ENCODE measurements at places on chromosomes 16 and 17.

DNA sequence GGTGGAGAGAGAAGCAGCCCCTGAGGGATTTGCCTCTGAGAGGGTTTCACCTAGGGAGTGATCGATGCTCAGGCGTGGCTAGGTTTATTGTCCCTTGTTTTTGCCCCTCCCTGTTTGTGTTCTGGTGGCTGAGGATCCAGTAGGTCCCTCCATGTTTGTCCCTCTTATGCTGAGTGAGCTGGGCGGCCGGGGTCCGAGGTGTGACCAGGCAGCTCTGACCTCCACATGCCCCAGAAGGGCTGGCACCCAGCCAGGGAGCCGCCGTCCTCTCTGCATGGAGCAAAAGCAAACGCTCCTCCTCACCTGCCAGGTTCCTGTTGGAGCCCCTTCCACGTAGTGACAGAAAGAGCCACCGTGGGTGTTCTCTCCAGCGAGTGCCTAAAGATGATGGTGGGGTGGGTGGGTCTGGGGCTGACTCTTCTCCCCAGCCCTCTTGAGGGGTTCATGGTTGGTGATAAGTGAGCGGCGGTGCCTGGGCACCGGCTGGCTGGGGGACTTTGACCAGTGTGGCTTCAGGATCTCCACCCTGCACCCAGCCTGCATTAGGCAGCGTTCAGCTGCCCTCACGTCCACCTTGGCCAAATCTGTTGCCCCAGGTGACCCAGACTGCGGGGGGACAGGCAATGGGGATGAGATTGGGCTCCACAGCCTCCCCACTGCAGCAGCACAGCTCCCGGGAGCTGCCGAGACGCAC lies 14.1 kb upstream of the NUDT16L1 start:
- no peak for DNase-seq

GRCh38 chr17:40447806-40448205 lies 4.6 kb downstream of the IGFBP4 start:
- peak; percentile 50 for DNase-seq

DNA sequence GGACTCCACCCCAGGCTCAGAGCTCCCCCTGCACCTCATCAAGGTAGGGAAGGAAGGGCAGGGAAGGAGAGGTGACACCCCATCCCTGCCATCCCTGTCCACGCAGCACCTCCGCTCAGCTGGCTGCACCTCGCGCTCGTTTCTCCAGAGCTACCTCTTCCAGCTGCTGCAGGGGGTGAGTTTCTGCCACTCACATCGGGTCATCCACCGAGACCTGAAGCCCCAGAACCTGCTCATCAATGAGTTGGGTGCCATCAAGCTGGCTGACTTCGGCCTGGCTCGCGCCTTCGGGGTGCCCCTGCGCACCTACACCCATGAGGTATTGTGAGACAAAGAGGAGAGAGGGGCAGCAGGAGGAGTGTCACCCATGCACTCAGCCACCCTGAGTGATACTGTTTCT lies 1.4 kb downstream of the CDK3 start:
- no peak for DNase-seq

DNA sequence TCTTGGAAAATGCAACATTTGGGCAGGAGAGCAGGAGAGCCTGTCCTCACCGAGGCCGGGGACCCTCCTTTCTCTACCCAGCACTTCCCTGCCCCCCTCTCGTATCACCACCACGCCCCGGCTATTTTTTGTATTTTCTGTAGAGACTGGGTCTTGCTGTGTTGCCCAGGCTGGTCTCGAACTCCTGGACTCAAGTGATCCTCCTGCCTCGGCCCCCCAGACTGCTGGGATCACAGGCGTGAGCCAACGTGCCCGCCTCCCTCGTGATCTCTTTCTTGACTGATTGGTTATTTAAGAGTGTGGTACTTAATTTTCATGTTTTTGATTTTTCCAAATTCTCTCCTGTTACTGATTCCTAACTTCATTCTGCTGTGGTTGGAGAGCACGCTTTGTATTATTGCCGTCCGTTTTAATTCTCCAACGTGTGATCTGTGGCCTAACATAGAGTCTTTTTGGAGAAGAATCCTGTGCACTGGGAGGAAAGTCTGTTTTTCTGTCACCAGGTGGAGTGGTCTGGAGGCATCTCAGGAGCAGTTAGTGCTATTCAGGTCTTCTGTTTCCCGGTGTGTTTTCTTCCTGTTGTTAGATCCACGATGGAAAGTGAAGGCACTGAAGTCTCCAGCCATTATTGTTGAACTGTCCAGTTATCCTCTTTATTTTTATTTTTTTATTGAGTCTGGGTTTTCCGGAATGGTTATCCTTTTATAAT lies 40.4 kb downstream of the ZNF778 start:
- DNase-seq: peak; percentile 22

GRCh38 chr17:8119581-8120519 lies 1.5 kb upstream of the ALOXE3 start:
- DNase-seq: peak; percentile 96

- DNase-seq: peak; percentile 83
Measured at GRCh38 chr17:31596382-31597323, 205.2 kb downstream of the RAB11FIP4 start.

DNA sequence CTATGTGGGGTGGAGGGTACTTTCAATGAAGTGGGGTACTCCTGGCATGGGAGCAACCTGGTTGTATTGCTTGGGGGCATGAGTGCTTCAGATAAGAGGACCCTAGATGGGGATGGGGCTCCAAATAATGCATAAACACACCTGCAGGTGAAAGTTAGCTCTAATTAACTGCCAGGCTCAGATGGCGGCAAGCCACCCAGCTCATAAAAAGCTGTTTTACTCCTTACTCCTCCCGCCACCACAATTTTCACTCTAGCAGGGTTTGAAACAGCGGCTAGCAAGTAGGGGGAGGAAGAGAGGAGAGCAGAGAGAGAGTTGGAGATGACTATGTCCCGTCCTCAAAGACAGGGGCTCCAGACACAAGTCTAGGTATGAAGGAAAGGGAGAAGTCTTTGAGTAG lies 117.7 kb upstream of the WSCD1 start:
- DNase-seq: no peak

- DNase-seq: peak; percentile 98
Measured at GRCh38 chr17:79997011-79997660, 38.5 kb downstream of the TBC1D16 start.

DNA sequence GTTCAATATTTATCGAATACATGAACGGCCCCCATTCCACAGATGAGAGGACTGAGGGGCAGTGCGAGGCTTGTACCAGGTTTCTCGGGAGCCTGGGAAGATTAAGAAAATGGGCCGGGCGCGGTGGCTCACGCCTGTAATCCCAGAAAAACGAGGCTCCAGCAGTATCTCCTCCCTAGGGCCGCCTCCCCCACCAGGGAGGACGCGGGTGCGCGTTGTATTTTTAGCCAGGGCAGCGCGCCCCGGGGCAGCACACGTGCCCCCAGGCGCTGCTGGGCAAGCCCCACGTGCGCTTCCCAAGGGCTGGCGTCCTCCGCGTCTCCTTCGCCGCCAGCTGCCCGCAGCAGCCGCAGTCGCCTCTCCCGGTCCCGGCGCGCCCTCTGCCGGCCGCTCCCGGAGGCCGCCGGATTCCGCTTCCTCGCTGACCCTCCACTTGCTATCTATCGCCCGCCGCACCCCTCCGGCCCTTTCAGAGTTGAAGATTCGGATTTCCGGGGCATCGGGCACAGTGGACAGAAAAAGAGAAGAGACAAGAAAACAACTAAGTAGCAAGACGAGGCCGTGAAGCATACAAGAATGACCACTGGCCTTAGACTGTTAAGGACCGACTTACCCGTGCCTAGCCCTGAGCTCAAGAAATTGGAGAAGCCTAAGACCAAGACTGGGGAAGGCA lies 1.9 kb upstream of the YBX2 start:
- DNase-seq: peak; percentile 62

DNA sequence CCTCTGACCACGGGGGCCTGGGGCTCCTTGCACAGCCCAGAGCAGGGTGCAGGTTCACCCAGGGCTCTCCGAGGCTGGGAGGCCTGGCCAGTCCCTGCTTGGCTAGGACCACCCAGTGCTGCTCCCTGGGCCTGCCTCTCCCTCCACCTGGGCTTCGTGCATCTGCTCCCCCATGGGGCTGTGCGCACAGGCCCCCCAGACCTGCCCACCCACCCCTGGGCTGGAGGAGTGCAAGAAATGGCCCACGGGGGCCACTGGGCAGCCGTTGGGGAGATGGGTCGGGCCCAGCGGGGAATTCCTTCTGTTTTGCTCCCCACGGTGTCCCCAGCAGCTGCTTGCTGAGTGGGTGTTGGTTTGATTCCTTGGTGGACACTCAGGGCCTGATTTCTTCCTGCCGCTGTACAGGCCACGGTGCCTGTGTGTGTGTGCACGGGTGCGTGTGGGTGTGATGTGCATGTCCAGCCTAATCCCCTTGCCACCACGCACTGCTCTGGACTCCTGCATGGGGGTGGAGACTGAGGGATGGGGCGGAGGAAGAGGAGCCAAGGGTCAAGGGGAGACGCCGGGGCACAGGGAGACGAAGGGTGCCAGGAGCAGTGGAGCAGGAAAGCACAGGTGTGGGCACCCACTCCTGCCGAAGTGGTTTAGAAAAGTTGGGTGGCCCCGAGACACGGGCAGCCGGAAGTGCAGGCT lies 8.5 kb downstream of the PRSS27 start:
- no peak for DNase-seq

GRCh38 chr17:10151667-10152496 lies 46.5 kb downstream of the GAS7 start:
- peak; percentile 91 for DNase-seq

GRCh38 chr16:11550791-11551498 lies 35.8 kb downstream of the LITAF start:
- DNase-seq: no peak

GRCh38 chr17:33109336-33110072 lies 117.9 kb downstream of the SPACA3 start:
- no peak for DNase-seq

GRCh38 chr16:82135844-82136243 lies 34.2 kb downstream of the MPHOSPH6 start:
- no peak for DNase-seq

GRCh38 chr16:71933913-71934695 lies 38.8 kb downstream of the IST1 start:
- DNase-seq: no peak

- no peak for DNase-seq
Measured at GRCh38 chr17:73157521-73157890, 7.3 kb upstream of the SSTR2 start.

DNA sequence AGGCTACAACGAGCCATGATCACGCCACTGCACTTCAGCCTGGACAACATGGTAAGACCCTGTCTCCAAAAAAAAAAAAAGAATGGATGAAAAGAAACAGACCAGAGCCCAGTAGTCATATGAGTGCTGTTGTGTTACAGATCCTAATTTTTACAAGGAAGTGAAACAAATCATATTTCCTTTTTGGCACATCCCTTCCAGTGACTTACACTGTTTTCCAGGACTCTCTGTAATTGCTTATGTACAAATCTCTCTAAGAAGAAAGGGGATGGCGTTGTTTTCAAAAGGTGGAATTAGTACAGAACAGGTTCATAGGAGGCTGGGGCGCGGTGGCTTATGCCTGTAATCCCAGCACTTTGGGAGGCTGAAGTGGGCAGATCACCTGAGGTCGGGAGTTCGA lies 19.8 kb upstream of the ZNF594 start:
- no peak for DNase-seq

GRCh38 chr17:21462237-21462636 lies 86.1 kb downstream of the KCNJ12 start:
- peak; percentile 45 for DNase-seq

GRCh38 chr17:81961087-81961511 lies at the start of gene NOTUM:
Gene NOTUM, minus strand, starts transcription at chr17:81961187. Its CDS starts 278 bp downstream, at chr17:81960909.
- peak; percentile 45 for DNase-seq

DNA sequence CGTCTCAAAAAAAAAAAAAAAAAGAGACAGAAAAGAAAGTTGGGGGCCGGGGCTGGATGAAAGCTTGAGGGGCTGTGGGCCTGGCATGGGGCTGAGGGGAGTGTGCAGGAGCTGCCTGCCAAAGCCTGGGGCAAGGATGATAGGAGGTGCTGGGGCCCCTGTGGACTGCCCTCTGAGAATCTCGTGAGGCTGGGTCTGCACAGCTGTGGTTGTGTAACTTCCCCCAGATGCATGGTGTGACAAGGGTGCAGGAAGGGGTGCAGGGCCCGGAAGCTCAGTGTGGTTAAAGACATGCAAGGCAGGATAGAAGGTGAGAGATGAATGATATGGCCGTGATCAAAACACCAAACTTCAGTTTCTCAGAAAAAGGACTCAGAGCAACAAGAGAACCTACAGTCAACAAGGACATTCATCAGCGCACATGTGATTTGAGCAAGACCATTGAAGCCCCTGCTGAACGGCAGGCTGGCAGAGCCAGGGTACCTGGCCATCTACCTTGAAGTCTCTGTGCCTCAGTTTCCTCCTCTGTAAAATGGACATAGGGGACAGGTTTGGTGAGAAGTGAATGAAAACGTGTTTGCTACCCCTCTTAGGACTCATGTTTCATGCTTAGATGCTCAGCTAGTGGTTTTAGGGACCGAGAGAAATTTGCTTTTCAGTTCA lies 9.6 kb downstream of the IL32 start:
- peak; percentile 98 for DNase-seq

- no peak for DNase-seq
Measured at GRCh38 chr16:20984019-20984418, 83.4 kb downstream of the LYRM1 start.

GRCh38 chr17:77316191-77316641 lies 175.4 kb downstream of the SEC14L1 start:
- DNase-seq: no peak

DNA sequence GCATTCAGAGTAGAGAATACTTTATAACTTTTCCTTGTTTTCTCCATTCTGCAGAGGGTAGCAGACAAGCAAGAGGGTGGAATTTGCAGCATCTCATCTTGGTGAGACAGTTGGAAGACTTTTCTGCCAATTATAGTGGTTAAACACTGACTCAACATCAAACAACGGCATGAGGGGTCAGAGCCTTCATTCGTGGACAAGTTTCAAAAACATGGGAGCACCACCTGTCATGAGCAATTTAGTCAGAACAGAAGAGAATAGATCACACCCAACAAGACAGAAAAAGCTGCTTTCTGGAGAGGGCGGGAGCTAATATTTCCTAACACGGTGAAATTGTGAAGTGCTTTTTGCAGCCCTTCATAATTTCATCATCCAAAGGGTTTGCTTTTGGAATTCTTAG lies 17.9 kb upstream of the ZNF652 start:
- DNase-seq: no peak

GRCh38 chr16:23666571-23667354 lies 11.9 kb upstream of the PLK1 start:
- no peak for DNase-seq

DNA sequence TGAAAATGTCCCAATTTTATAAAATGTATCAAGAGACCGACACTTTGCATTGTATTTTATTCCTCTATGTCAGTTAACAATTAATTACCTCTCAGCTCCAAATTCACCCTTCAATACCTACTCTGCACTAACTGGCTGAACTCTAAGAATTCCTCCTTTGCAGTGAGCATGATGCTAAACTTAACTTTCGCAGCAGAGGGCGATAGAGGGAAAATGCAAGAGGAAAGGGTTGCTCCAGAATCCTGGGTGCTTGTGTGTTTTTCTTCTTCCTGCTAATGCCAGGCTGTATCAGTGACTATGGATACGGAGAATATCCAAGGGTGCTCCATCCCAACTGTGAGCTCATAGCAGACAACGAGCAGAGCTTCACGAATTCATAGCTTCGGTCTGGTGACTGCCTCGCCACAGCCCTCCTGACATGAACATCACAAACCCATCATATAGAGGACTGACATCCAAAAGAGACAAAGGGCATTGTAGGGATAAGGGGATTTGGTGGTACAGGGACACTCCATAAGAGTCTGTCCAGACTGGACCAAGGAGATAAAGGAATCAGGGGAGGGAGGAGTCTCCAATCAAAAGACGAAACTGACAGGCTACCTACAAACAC lies 172.9 kb downstream of the STX8 start:
- peak; percentile 21 for DNase-seq
